Activated CD4-positive, alpha-beta T cell treated with anti-CD3 and anti-CD28 coated beads, Interleukin-2, amount 10 ng/mL, durations not matched to agents 7 days and 5 days (primary cell): ENCODE measurements at places on chromosomes 1 and 21. TPM values are rescaled to one million over a fixed set of nuclear protein-coding genes. Genes with fewer than 3 reads are reported as not detected.

DNA sequence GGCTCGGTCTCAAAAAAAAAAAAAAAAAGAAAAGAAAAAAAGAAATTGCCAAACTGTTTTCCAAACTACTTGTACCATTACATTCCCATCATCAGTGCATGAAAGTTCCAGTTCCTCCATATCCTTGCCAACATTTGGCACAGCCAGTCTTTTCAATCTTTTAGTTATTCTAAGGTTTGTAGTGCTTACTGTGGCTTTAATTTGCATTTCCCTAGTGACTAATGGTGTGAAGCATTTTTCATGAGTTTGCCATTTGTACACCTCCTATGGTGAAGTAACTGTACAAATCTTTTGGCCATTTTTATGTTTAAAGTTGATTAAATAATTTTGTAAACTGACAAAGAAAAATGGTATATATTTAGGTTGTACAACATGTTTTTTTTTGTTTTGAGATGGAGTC lies 70.7 kb downstream of the DEGS1 start:
- DNase-seq = no peak
- H3K36me3 ChIP-seq = peaks cover 18% of the 10 kb centered on the region
- H3K27me3 ChIP-seq = no peaks in the 10 kb centered on the region

GRCh38 chr1:150237746-150238145 lies 1.8 kb upstream of the ANP32E start:
- H3K36me3 ChIP-seq = peaks cover 10% of the 10 kb centered on the region
- no peak for DNase-seq
- H3K4me1 ChIP-seq = peaks cover 14% of the 10 kb centered on the region
- no peaks in the 10 kb centered on the region for H3K27me3 ChIP-seq
- no peak overlapping the region for H3K4me3 ChIP-seq
- H3K27ac ChIP-seq = no peak overlapping the region

- no peaks in the 10 kb centered on the region for H3K36me3 ChIP-seq
- H3K27ac ChIP-seq = no peak overlapping the region
- no peak overlapping the region for H3K4me3 ChIP-seq
Observed at GRCh38 chr1:210342986-210343780, 14.5 kb downstream of the HHAT start.

DNA sequence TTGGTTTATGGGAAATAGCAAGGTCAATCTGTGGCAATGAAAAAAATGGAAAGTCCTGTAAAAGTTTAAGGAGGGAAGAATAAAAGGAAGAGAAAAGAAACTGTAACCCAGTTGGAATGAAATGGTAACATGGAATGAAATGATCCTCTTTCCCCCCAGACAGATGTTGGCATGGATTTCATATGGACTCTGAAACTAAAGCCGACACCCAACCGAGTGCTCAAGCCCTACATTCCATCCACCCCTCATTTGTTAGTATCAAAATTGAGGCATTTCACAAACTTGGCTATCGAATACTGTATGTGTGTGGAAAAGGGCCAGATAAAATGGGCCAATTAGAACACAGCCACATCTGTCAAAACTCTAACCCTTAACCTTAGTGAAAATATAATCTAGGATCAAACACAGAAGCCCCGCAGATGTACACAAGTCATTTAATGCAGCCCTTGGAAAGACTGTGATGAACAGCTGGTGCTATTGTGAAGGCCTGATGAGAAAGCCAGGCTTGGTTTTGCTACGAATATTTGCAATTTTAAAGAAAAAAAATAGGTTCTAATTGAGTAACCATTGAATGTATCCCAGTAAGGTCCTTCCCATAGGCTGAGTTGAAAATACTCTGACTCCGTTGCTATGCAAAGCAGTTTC lies 72.6 kb upstream of the RGL1 start:
- H3K4me1 ChIP-seq = peaks cover 2% of the 10 kb centered on the region
- H3K27me3 ChIP-seq = no peaks in the 10 kb centered on the region
- no peak overlapping the region for H3K27ac ChIP-seq
- H3K36me3 ChIP-seq = no peaks in the 10 kb centered on the region
- H3K4me3 ChIP-seq = no peak overlapping the region

DNA sequence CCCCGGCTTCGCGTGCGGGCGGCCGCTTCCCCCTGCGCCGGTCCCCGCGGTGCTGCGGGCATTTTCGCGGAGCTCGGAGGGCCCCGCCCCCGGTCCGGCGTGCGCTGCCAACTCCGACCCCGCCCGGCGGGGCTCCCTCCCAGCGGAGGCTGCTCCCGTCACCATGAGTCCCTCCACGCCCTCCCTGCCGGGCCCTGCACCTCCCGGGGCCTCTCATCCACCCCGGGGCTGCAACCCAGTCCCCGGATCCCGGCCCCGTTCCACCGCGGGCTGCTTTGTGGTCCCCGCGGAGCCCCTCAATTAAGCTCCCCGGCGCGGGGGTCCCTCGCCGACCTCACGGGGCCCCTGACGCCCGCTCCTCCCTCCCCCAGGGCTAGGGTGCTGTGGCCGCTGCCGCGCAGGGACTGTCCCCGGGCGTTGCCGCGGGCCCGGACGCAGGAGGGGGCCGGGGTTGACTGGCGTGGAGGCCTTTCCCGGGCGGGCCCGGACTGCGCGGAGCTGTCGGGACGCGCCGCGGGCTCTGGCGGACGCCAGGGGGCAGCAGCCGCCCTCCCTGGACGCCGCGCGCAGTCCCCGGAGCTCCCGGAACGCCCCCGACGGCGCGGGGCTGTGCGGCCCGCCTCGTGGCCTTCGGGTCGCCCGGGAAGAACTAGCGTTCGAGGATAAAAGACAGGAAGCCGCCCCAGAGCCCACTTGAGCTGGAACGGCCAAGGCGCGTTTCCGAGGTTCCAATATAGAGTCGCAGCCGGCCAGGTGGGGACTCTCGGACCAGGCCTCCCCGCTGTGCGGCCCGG lies 159.2 kb downstream of the RUNX1 start:
- H3K27ac ChIP-seq = peak overlapping the region; percentile 31
- peaks cover 15% of the 10 kb centered on the region for H3K36me3 ChIP-seq
- peaks cover 50% of the 10 kb centered on the region for H3K4me1 ChIP-seq
- no peaks in the 10 kb centered on the region for H3K27me3 ChIP-seq

- H3K4me3 ChIP-seq = no peak overlapping the region
- no peaks in the 10 kb centered on the region for H3K36me3 ChIP-seq
- no peaks in the 10 kb centered on the region for H3K4me1 ChIP-seq
- H3K27ac ChIP-seq = no peak overlapping the region
- no peak for DNase-seq
- no peaks in the 10 kb centered on the region for H3K27me3 ChIP-seq
Observed at GRCh38 chr1:245098924-245099323, 55.9 kb upstream of the KIF26B start.

Gene GUCA2A
- total RNA-seq = not detected

Gene FCN3
- total RNA-seq = not detected

Gene MIER1
- 56.9 TPM for total RNA-seq

Gene LCE3D
- not detected for total RNA-seq
